ENCODE measurements at places on chromosomes 16 and 17.

DNA sequence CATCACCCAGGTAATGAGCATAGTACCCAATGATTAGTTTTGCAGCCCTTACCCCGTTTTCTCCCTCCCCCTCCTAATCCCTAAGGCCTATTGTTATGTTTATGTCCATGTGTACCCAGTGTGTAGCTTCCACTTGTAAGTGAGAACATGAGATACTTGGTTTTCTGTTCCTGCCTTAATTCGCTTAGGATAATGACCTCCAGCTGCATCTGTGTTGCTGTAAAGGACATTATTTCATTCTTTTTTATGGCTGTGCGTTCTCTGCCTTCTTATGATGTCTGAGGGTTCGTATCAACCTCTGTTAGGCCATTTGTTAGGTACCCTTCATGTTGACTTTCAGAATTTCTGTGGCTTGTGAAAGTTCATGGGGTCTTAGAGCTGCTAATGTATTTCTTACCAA lies 31.0 kb downstream of the CTCF start:
- no peak for DNase-seq

DNA sequence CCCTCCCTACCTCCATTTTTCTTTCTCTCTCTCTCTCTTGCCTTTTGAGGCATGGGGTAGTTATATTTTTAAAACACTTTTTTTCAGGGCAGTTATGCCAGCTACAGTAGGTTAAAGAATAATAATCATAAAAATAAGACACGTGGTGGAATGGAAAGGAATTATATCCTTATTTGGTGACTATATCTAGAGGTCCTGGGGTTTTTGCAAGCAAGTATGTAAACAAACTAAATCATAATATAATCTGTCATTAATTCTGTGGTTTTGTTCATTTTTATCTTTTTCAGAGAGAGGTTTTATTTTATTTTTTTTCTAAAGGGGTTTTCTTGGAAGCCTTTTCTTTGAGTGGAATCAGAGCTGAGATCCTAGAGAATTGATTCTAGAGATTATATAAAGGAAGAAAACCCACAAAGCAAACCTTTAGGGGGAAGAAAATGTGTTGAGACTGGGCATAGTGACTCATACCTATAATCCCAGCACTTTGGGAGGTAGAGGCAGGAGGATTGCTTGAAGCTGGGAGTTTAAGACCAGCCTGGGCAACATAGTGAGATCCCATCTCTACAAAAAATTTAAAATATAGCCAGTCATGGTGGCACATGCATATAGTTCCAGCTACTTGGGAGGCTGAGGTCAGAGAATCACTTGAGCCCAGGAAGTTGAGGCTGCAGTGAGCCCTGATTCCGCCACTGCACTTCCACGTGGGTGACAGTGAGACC lies 53.2 kb downstream of the NQO1 start:
- DNase-seq, result no peak

- no peak for DNase-seq
Measured at GRCh38 chr16:27458258-27458657, 56.3 kb downstream of the IL21R start.

GRCh38 chr16:9723136-9723535 lies 459.1 kb downstream of the GRIN2A start:
- no peak for DNase-seq

DNA sequence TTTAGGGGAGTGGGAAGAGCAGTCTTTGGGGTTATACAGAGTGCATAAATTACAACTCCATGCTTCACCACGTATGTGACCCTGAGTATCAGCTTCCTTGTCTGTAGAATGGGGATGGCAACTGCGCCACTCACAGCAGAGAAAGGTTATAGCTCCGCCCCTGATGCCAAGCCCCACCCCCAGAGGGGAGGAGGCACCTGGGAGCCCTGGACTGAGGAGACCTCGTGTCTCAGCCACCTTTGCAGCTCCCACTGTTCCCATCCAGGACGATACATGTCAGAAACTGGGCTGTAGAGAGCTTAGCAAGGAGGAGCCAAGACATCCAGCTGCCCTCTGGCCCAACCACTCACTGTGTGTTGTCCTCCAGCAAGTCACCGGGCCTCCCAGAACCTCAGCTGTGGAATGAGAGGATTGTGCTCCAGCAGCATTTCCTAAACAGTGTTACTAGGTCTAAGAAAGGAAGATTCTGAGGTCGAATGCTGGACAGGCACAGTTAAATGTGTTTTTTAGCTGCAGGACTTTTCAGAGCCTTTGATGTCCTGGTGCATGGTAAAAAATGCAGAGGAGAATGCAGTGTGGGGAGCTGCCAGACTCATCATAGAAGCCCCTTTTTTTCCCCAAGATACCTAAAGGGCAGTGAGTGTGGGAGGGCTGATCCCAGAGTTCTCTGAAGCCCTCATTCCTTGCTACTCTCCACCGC lies 49.4 kb downstream of the BEAN1 start:
- no peak for DNase-seq

GRCh38 chr17:77285594-77286390 lies 145.0 kb downstream of the SEC14L1 start:
- DNase-seq, result no peak

DNA sequence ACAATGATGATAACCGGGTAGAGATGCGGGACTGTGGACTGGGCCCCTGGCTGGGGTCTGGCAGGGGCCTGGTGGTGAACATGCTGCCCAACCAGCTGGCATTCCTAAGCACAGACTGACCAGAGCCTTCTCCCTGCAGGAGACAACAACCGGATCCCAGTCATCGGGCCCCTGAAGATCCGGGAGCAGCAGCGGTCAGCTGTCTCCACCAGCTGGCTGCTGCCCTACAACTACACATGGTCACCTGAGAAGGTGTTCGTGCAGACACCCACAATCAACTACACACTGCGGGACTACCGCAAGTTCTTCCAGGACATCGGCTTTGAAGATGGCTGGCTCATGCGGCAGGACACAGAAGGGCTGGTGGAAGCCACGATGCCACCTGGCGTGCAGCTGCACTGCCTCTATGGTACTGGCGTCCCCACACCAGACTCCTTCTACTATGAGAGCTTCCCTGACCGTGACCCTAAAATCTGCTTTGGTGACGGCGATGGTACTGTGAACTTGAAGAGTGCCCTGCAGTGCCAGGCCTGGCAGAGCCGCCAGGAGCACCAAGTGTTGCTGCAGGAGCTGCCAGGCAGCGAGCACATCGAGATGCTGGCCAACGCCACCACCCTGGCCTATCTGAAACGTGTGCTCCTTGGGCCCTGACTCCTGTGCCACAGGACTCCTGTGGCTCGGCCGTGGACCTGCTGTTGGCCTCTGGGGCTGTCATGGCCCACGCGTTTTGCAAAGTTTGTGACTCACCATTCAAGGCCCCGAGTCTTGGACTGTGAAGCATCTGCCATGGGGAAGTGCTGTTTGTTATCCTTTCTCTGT lies 5.1 kb upstream of the SLC7A6 start:
- no peak for DNase-seq

GRCh38 chr17:2094891-2095535 lies 40.1 kb downstream of the HIC1 start:
- DNase-seq, result no peak

- DNase-seq, result no peak
Measured at GRCh38 chr17:17840751-17841591, 4.2 kb upstream of the SREBF1 start.

- DNase-seq, result no peak
Measured at GRCh38 chr17:48148854-48149786, 41.6 kb downstream of the SNX11 start.

DNA sequence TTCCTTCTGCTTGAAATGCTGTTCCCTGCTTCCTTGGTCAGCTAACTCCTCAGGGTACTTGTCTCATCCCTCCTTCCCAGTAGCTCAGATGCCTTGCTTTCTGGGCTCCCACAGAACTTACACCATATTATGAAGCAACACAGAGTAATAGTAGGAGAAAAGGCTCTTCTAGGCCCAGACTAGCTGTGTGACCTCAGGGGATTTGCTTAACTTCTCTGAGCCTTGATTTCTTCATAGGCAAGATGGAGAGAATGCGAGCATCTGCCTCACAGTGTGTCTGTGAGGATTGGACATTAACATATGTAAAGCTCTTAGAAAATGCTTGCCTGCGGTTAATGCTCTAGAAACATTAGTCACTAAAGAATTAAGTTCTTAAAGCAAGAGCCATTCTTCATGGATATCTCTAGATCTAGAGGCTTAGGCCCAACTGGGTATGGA lies 22.3 kb upstream of the PECAM1 start:
- no peak for DNase-seq

GRCh38 chr16:24036614-24037013 lies 200.8 kb downstream of the PRKCB start:
- no peak for DNase-seq

DNA sequence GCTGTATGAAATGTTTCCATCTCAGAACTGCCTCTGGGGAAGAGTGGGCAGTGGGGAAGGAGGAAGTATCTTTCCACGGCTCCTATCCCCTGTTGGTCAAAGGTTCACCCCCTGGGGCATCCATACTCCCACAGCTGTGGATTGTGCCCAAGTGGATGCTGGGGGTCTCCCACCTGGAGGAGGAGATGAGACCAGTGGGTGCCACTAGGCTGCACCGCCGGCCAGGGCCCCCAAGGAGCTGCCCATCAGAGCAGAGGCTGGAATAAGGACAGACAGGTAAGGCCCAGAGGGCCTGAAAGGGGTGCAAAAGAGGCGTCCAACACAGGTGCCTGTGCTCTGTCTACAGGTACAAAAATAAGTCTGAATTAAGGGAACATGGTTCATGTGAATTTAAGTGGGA lies 87.5 kb downstream of the WSCD1 start:
- no peak for DNase-seq

DNA sequence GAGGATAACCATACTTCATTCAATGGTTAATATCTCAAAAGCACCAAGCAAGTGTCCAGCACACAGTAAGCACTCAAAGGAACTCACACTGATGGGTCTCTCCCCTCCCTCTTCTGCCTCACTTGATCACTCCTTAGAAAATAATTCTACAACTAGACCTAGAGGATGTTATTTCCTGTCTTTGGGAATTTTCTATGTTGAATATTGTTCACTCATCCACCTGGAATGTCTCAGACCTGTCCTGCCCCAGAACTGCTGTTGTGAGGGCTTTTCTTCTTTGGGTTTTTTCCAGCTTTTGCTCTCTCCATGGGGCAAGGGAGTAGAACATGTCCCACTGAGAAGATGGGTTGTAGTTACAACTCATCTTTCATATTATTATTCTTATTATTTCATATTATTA lies 25.3 kb downstream of the NXPH3 start:
- DNase-seq, result no peak

GRCh38 chr17:63515426-63515825 lies 7.7 kb upstream of the KCNH6 start:
- no peak for DNase-seq

DNA sequence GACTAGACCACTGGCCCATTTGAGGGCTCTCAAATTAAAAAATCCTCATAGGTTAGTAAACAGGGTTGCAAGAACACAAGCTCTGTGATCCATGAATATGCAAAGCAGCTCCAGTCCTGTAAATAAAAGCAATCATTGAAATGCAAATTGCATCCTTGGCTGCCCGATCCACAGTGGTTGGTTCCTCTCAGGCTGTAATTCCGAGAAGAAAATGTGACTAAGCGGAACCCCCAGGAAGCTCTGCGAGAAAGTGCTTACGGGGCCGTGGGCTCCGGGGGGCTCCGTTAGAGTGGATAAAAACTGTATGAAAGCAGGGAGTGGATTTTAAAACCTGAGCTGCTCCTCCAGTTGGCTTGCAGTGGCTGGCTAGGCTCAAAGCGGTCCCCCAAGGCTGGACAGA lies 2.5 kb downstream of the GPRC5B start:
- no peak for DNase-seq

GRCh38 chr17:82234211-82235055 lies 5.6 kb downstream of the SLC16A3 start:
- DNase-seq, result no peak

GRCh38 chr17:32927724-32928585 lies at the start of gene TMEM98:
TMEM98 (plus strand) TSS chr17:32928153; CDS start chr17:32931529, 3,376 bp downstream.
- no peak for DNase-seq

GRCh38 chr16:55868137-55868536 lies 7.0 kb downstream of the CES5A start:
- DNase-seq, result no peak

DNA sequence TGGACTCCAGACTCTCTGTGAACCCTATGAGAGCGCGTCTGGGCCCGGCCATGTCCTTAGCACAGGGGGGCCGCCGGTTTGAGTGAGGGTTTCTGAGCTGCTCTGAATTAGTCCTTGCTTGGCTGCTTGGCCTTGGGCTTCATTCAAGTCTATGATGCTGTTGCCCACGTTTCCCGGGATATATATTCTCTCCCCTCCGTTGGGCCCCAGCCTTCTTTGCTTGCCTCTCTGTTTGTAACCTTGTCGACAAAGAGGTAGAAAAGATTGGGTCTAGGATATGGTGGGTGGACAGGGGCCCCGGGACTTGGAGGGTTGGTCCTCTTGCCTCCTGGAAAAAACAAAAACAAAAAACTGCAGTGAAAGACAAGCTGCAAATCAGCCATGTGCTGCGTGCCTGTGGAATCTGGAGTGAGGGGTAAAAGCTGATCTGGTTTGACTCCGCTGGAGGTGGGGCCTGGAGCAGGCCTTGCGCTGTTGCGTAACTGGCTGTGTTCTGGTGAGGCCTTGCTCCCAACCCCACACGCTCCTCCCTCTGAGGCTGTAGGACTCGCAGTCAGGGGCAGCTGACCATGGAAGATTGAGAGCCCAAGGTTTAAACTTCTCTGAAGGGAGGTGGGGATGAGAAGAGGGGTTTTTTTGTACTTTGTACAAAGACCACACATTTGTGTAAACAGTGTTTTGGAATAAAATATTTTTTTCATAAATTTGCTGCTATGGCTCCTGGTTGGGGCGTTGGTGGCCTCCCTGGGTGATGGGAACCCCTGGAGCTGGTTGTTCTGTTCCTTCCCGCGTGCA lies 23.1 kb downstream of the STAT5A start:
- no peak for DNase-seq

GRCh38 chr17:66980896-66981295 lies 16.4 kb downstream of the CACNG4 start:
- no peak for DNase-seq
